ENCODE measurements at places on chromosomes 6 and 20.

DNA sequence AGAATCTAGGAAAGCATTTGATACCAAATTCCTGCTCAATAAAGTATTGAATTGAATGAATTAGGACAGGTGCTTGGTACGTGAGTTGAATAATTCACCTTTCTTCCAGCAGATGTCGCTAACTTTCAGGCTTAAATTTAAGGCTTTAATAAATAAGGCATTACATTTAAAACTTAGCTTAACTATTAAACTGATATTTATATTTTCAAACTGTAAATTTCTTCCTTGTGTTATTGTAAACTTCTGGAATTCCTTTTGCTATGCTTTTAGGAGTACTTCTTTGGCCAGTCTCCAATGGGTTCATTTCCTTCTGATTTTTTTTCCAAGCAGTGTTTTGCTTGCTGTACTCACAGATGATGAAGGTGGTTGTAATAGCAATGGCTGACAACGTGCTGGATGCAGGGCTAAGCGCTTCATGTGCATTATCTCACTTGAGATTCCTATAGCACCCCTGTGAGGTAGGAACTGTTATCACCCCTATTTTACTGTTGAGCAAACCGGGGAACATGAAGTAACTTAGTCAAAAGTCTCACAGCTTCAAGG lies 71.3 kb upstream of the SLC2A12 start:
- peak; percentile 64 for DNase-seq

- DNase-seq, result peak; percentile 71
These were observed 801 bp upstream of the PPARD start for GRCh38 chr6:35341557-35341956.

- DNase-seq, result no peak
These were observed 167.2 kb upstream of the KCNG1 start for GRCh38 chr20:51189814-51190782.

GRCh38 chr20:47814632-47815415 lies 29.5 kb upstream of the SULF2 start:
- DNase-seq, result no peak

DNA sequence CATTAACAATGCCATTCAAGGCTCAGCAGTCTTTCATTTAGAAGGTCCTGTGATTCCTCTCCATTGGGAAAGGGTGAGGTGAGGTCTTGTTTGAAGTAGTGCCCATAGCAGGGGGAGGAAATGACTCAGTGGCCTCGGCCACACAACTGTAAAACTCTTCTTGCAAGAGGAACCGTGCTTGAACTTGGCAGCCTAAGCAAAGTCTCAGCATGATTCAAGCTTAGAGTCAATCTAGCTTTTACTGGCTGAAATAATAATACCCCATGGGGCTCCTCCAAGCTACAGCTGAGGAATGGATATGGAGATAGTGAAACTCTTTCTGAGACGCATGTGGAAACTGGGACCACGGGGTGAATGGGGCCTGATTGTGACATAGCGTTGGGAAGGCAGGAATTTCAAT lies 428.2 kb downstream of the BMP2 start:
- no peak for DNase-seq

- DNase-seq, result no peak
These were observed 19.5 kb upstream of the NFATC2 start for GRCh38 chr20:51562027-51562331.

DNA sequence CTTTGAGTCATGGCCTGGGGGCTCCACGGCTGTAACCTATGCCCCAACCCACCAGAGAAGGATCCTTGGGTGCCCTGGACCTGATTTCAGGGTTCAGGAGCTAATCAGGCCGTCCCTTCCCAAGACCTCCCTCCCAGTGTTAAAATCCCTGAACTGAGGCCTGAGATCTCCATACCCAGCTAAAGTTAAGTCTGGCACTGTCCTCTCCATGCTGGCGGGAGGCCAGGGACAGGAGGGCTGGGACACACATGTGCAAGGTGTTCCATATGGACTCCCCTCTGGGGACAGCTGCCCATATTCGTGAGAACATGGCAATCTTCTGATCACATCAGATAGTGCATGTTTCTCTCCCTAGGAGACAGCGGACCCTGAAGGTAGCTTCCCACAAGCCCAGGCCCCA lies 11.5 kb upstream of the TREML4 start:
- no peak for DNase-seq

GRCh38 chr6:33800248-33800969 lies 3.4 kb downstream of the MLN start:
- DNase-seq, result no peak

GRCh38 chr20:61520893-61521460 lies 268.9 kb downstream of the CDH4 start:
- DNase-seq, result no peak

DNA sequence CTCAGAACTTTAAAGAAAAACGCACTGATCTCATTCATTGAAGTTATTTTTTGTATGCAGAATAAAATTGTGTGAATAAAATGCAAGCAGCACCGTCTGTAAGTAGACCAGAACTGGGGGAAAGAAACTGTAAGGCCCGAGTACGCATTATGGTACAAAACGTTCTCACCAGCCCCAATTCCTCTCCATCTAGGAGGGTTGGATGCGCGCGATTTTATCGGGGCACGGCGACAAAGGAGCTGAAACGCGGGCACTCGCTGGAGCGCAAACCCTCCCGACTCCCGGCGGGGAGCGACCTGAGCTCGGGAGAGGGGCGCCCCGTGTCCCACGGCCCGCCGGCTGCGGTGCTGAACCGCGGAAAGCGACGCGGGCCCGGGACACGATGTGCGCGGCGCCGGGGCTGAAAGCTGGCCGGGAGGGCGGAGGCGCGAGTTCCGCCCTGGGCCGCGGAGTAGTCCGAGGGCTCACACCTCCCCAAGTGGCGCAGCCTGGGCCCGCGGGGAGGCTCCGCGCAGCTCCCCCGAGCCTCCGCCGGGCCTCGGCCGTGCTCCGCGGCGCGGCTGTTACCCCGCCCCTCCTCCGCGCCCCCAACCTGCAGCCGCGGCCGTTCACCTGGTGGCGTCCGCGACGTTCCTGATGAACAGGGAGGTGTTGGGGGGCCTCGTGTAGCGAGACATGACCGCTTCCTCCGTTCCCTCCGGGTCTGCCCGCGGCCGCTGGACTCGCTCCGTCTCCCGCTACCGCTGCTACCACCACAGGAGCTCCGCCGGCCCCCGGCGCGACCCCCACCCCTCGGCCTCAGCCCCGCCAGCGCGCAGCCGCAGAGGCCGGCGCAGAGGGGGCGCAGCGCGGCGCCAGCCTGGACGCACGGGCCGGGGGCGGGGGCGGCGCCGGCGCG lies at the start of gene SRSF12:
TSS of gene SRSF12 (minus strand) at position 861 of the 898 bp plus-strand sequence. CDS start at position 677, 184 bp downstream.
- peak; percentile 96 for DNase-seq

DNA sequence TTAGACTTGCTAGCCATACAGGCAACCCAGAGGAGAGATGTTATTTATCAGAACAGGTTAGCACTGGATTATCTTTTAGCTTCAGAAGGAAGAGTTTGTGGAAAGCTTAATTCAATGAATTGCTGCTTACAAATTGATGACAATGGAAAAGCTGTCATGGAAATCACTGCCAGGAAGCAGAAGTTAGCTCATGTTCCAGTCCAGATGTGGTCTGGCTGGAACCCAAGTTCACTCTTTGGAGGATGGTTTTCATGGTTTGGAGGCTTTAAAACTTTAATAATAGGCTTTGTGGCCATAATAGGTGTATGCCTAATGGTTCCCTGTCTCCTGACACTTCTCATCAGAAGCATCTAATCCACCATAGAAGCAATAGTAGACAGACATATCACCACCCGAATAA lies 699.0 kb downstream of the PHF3 start:
- DNase-seq, result no peak

DNA sequence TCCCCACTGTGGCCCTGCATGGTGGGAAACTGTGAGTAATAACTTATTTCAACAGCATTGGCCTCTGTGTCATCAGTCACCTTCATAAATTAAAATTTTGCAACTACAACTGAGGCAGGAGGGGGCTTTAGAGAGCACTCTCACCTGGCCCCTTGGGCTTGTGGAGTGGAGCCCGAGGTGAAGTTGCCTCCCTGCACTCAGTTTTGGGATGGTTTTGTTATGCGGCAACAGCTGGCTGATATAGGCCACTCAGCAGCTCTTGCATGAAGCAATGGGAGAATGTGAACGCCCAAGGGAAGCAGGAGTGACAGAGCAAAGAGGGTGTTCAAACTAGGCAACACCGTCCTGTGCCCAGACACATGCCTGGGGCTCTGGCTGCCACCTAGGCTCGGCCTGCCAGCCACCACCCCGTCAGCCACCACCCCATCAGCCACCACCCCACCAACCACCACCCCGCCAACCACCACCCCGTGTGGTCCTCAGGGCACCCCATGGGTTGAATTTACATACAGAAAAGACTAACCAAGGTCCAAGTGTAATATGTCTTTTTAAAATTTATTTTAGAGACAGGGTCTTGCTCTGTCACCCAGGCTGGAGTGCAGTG lies 4.3 kb upstream of the GFRA4 start:
- DNase-seq, result no peak

DNA sequence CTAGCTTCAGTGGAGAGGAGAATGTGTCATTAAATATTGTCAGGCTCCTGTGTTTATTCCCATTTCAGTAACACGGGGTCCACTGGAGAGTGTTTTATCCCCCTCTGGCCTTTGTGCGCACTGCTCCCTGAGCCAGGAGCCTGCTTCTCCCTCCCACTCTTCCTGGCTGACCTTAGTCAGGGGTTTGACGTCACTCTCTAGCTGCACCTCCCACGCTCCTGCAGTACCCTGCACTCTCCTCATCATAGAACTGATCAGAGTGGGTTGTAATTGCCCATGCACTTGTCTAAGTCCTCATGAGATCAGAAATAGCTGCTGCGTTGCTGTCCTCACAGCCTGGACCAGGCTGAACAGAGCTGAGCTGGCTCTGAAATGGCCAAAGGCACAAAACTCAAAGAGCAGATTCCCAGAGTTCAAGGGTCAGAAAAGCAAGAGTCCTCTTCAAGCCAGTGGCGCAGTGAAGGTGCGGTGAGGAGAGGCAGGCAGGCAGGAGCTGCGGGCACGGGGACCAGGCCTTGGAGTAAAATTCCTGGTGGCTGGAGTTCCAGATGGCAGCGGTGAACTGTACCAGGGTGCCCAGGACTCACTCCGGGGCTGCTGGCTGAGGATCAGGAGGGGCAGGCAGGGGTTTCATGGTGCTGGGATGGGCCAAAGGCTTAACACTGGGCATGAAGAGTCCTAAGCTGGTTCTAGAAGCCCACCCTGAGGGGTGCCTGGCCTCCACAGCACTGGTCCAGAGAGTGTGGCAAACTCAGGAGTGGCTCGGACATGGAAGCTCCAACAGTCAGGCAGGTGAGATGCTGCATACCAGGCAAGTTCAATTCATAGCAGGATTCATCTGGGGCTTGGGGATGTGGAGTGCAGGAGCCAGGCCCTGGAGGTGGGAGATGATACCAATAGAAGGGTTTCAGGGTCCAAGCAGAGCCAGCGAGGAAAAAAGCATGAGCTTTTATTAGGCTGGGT lies 170.9 kb downstream of the SCP2D1 start:
- DNase-seq, result peak; percentile 49

GRCh38 chr6:146851837-146852236 lies 253.1 kb downstream of the ADGB start:
- DNase-seq, result no peak

DNA sequence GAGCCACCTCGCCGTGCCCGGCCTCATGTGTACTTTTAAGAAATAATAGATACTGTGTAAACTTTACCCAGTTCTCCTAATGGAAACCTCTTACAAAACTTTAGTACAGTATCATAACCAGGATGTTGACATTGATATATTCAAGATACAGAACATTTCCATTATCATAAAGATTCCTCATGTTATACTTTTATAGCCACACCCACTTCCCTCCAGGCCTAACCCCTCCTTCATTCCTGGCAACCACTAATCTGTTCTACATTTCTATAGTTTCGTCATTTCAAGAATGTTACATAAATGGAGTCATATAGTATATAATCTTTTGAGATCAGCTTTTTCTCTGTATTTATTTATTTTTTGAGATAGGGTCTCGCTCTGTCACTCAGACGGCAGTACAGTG lies 52.6 kb upstream of the SALL4 start:
- DNase-seq, result no peak

- no peak for DNase-seq
These were observed 8.5 kb upstream of the PBOV1 start for GRCh38 chr6:138226700-138227315.

- no peak for DNase-seq
These were observed 68.1 kb upstream of the TXNDC5 start for GRCh38 chr6:7978736-7979135.

Data from H7 (cell line).